ENCODE measurements at places on chromosomes 4 and X.

DNA sequence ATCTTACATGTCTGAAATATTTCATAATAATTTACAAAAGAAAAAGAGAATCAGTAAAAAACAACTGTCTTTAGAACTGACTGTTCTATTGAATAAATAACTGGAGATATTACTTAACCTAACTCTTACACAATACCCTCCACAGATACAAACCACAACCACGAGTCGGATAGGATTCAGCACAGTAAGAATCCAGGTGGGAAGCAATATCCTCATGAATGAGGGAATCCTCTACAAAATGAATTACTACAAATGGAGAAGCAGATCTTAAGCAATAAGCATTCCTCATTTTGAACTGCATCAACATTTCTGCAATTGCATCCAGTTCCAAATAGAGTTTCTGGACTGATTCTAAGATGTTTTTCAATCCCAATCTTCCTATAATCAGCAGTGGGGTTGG is 227.1 kb downstream of the SH2D1A start:
- DNase-seq: no peak

GRCh38 chrX:49233176-49233575 is at the start of gene CACNA1F:
TSS of gene CACNA1F (minus strand) at chrX:49233340. CDS start at chrX:49233309, 31 bp downstream.
- no peak for DNase-seq

GRCh38 chr4:95124906-95125504 is 367.2 kb downstream of the BMPR1B start:
- DNase-seq: no peak

DNA sequence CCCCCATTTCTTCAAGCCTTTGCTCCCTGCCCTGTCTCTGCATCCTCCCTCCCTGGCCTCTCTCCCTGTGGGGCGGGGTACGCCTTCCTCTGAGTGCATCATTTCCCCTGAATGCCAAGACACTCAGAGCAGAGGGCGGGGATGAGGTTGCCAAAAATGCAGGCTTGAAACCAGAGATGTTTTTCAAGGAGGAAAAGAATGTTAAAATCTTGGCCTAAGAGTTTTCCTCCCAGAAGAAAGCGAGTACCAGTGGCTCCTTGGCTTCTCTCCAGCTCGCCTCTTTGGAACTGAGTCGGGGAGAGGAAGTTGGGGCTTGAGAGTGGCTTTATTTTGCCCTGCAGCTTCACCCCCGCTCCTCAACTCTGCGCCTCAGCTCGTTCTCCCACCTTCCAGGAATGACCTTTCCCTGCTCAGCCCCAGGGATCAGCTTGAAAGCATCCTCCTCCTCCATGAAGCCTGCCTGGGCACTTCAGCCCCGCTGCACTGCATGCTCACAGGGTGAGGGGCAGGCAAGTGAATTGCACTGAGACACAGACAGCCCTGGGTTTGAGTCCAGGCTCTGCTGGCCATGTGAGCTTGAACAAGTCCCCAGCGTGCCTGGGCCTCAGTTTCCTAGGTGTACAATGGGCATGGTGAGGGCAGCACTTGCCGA is 57.5 kb upstream of the SORCS2 start:
- DNase-seq: no peak

- no peak for DNase-seq
Measured at GRCh38 chrX:134365904-134366303, 94.1 kb upstream of the HPRT1 start.

- no peak for DNase-seq
Measured at GRCh38 chr4:75099321-75099720, 166.4 kb downstream of the PARM1 start.

GRCh38 chrX:136450050-136450830 is 37.5 kb upstream of the BRS3 start:
- no peak for DNase-seq

DNA sequence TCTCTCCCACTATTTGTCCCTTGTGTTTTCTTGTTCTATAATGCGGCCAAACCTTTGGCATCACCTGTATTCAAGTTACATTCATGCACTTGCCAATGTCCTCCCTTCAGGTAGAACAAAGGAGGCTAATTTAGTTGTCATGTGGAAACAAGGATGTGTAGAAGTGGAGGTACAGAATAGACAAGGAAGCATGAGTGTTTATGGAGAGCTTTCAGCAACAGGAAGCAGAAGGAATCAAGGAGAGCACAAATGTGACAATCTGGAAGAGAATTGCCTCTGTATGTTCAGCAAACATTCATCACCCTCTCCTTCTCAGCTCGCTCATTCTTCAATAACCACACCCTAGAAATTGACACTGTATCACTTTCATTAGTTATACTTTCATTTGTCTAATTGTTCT is 103.4 kb downstream of the SLC7A11 start:
- no peak for DNase-seq

- no peak for DNase-seq
Measured at GRCh38 chr4:163395055-163395454, 51.4 kb downstream of the NPY5R start.

- no peak for DNase-seq
Measured at GRCh38 chr4:83219344-83220331, 65.0 kb downstream of the COQ2 start.

DNA sequence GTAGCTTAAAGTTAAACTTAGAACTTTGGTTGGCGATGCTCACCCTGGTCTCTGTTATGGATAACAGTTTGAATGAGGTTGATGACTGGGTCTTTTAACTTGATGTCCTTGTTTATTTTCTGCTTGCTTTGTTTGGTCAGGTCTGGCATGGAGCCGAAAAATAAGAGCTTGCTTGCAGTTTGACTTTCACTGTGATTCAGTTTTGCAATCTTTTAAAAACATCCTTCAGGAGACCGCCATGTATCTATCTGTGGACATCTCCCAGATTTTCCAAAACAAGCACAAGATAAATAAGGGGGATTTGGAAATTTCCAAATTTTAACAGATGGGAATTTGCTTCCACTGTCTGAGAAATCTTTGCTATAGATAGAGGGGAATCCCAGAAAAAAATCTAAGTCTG is 246.7 kb downstream of the PALLD start:
- DNase-seq: no peak

DNA sequence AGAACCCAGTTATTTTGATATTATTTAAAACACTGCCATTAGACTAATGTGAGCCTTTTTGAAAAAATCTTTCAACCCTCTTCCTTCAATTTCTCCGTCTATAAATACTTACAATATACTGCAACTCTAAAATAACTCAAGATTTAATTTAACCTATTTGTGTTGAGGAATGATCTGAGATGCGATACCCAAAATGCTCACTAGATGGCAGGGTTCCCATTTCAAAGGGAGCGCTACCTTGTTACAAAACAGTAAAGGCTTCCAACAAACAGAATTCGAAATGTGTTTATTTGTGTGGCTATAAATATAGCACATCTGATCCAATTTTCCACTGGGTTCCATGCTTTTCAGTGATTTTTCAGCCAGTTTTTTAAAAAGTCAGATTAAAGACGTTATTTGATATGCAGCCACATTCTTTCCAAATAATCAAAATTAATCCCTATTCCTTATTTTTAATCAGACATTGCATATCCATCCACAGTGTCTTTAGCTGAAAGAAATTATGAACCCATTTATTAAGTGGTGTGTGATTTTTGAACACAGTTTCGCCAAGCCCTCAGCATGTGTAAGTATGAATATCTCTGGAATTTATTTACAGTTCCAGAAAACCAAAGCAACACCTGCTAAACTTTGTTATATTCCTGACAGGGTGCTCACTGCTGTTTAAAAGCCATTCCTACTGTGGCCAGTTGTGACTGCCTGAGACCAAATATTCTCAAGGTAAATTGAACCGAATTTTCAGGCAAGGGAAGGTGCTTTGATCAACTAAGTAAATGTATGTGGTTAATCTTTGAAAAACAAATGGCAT is 668.0 kb upstream of the LCORL start:
- DNase-seq: peak; percentile 15

- peak; percentile 11 for DNase-seq
Measured at GRCh38 chrX:18377796-18378195, 23.3 kb upstream of the SCML2 start.

DNA sequence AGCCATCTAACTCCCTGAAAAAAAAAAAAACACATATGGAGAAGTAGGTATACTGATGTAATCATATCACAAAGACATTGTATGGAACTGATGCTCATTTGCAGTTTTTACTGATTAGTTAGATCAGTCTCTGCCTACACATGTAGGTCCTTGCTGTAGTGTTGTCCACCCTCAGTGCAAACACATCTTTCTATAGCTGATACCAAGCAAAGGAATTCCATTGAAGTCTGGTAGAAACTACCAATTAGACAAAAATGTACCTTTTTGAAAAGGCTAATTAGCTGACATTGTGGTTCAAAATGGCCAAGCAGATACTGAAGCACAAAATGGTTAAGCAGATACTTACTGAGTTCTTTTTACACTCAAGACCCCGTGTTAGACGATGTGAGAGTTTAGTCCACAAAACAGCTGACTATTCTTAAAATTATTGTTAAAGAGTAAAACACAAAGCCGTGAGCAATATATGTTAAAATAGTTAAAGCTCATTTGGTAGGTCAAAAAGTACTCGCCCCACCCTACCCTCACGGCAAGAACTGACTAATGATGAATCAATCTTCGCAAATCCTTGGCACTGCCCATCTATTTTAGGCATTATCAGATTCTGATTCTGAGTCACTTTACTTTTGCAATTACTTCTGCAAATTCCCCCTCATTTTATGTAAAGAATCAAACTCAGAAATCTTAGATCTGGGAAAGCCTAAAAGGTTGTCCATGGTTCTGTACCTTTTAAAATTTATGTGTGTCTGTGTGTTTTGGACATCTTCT is 40.4 kb downstream of the COL4A6 start:
- no peak for DNase-seq

DNA sequence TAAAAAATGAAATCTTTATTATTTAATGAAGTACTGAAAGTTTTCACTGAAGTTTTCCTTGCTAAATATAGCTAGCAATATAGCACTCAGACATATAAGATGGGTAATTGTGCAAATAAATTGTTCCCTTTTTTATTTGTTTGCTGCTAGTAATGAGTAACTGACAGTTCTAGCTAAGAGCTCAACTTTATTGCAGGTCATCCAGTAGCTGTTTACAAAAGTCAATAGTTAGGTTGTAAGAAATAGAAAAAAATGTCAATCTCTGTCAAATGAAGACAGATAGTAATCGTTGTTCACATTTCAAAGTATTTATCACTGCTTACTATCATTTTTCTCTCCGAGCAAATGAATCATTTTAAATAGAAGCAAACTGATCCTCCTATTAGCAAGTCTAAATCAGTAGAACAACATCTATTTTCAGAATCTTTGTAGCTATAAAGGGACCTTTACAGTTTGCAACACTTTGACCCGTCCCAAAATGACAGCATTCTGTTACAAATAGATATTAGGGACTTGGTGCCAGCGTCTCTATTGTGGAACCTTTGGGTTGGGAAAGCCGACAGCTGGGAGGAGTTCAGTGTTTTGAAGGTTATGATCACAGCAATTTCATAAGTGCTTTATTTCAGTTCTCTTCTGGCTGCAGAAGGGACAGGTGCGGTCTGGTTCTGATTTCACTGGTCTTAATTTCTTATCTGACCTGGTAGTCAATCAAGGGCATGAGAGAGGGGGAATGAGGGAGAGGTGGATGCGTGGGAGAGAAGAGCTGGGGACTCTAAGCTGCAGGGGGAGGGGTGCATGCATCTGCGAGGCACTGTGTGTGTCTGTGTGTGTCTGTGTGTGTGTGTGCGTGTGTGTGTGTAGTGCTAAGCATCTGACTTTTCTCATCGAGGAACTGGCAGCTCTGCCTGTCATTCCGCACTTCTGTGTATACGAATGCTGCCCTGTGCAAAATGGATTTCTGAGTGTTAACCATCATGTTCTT is 227.9 kb upstream of the PITX2 start:
- DNase-seq: no peak

DNA sequence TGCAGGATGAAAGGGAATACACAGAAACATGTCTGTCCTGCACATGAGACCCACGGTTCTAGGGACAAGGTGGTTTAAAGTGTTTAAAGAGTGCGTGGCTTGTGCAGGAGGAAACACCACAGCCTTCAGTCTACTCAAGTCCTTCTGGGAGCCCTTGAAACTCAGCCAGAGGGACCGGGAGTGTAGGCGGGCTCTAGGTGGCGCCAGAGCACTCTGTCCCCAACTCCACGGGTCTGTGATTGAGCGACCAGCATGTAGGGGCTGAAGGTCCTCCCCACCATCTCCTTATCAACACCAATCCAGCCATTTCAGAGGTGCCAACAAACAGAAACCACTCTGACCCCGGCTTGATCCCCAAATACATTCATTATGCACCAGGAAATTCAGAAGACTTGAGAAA is 82.0 kb upstream of the CLDN34 start:
- peak; percentile 38 for DNase-seq

GRCh38 chr4:169618286-169618685 is 2.1 kb upstream of the CLCN3 start:
- DNase-seq: no peak

GRCh38 chr4:32858971-32859370 is 2138.8 kb downstream of the PCDH7 start:
- DNase-seq: no peak

DNA sequence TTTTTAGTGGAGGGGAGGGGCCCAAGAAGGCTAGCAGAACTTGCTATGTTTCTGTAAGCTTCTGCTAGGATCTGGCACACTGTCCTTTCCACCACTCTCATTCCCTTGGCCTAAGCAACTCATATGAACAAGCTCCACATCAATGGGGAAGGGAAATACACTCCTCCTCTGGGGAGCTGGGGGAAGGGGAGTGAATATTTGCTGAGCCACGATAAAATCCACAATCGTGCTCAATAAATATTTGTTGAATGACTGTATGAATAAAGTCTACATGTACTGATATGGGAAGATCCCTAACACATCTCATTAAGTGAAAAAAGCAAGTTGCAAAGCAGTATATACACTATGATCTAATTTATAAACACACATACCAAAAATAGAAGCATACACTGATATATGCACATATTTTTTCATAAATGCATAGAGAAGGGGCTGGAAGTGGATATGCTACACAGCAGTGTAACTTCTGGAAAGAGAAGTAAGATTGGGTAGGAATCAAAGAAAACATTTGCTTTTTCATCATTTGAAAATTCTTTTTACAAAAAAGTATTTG is 95.8 kb upstream of the EFHC2 start:
- DNase-seq: no peak

DNA sequence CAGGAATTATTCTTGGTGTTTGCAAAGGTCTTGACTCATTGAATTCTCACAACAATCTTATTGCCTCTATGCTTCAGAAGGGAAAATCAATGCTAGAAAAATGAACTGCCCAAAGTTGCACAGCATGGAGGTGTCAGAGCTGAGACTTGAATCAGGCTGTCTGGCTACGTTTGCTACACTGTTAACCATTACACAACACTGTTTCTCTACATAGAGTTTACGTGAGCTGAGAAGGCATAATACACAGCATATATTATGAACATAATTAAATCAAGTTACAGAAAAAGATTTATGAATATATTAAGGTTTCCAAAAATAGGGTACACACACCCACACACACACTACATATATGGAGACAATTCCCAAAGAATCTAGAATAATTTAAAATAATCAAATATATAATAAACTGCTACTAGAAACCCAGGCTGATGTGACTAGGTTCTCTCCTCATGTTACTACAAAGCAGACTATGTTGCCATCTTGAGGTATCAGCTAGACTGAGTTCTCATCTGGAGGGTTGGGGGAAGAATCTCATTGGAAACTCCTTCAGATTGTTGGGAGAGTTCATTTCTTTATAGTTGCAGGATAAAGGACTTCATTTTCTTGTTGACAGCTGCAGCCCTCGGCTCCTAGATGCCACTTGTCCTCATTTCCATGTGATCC is 1270.5 kb downstream of the ARAP2 start:
- DNase-seq: no peak

- no peak for DNase-seq
Measured at GRCh38 chr4:24015782-24016181, 125.9 kb upstream of the PPARGC1A start.

- no peak for DNase-seq
Measured at GRCh38 chr4:185941461-185941860, 127.5 kb upstream of the TLR3 start.

- DNase-seq: no peak
Measured at GRCh38 chr4:14520171-14520570, 482.1 kb upstream of the CPEB2 start.
